Anterior cingulate cortex (tissue), 58 donors: ENCODE measurements at places on chromosomes 1 and 21.

GRCh38 chr1:220698607-220699016 is 8.4 kb downstream of the C1orf115 start:
- DNase-seq = no peak

DNA sequence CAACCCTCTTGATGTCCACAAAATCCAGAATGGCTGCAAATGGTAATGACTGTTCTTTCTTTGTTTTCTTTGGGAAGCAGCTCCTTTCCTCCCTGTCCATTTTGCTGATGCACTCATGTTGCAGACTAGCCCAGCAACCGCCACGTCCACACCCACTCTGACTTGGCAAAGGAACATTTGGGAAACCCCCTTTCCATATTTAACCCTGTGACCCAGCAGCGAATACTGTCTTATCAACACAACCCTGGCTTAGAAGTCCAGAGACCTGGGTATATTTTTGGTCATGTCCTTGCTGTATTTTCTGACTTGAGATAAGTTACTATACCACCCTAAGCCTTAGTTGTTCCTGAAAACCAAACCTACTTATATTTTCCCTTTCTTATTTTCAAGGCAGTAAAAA is 18.1 kb upstream of the SHE start:
- DNase-seq = no peak

DNA sequence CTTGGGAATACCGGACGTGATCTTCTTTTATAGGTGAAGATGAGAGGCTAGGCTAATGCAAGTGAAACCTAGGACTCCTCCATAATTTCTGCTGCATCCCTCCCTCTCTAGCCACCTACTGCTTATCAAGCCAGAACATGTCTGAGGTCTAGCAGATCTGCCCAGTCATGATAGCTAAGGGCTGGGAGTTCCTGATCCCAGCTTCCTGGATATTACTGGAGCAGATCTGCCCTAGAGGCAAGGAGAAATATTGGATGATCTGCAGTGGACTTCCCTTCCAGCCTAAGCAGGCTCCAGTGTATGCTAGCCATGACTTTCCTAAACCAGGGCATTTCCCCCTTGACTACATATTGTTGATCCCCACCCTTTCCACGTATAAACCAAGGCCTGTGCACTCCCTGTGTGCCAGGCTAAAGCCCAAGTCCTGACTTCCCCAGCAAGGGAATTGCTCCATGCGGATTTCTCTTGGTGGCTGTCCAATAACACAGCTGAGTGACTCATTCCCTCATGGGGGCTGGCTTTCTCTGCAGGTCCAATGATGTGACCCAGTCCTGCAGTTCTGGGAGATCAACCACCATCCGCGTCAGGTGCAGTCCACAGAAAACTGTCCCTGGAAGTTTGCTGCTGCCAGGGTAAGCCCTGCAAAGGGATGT is 15.5 kb upstream of the SARS1 start:
- no peak for DNase-seq

- no peak for DNase-seq
Measured at GRCh38 chr1:59089036-59089798, 207.7 kb upstream of the FGGY start.

DNA sequence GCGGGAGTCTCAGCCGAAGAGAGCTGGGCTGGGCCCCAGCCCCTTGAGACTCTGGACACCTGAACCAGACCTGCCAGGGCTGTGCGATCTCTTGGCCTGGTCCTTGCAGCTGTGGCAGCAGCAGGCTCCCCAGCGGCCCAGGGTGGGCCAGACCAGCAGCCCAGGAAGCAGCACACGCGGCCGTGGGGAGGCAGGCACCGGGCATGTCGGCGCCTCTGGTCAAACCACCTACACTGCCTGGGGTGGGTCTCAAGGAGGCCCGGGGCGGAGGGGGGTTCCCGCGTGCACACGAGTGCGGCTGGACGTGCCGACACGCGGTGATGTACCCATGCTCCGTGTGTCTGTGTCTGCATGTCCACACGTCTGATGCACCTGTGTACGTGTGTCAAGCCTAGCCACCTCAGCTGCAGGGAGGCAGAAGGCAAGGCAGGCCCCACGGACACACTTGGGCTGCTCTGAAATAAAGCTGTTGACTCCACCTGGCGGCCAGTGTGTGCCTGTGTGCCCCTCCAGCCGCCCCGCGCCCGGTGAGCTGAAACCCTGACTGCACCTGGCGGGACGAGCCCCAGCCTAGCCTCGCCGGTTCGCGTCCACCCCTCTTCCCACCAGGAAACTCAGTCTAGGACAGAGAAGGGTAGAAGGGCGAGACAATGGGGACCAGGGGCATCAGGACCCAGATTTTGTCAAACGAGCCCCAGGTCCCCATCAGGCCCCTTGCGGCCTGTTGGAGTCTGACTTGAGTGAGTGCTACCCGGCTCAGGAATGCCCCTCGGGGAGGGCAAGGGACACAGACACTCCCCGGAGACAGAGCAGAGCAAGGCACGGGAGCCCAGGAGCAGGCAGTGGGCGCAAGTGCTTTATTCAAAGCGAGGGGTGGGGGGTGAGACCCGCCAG is 11.6 kb downstream of the SCNN1D start:
- no peak for DNase-seq

- no peak for DNase-seq
Measured at GRCh38 chr1:55224729-55225128, 9.6 kb upstream of the USP24 start.

DNA sequence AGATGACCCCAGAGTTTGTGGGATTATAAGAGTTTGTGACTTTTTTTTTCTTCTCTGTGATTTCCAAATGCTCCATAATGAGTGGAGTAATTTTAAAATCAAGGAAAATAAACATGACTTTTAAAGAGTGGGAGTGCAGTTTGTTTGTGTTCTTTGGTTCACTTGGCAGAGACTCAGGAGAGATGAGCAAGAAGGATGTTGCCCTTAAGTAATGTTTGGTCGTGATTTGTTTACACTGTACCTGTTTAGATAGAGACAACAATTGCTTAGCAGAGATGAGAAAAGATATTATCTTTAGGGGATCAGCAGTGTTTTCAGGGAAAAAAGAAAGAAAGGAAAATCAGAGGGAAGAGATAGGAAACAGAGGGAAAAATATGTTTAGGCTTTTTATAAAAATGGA is 170.8 kb downstream of the ADSS2 start:
- no peak for DNase-seq

- no peak for DNase-seq
Measured at GRCh38 chr1:91427741-91428140, 23.1 kb upstream of the HFM1 start.

GRCh38 chr1:158998037-158998780 is 11.5 kb upstream of the IFI16 start:
- DNase-seq = no peak

DNA sequence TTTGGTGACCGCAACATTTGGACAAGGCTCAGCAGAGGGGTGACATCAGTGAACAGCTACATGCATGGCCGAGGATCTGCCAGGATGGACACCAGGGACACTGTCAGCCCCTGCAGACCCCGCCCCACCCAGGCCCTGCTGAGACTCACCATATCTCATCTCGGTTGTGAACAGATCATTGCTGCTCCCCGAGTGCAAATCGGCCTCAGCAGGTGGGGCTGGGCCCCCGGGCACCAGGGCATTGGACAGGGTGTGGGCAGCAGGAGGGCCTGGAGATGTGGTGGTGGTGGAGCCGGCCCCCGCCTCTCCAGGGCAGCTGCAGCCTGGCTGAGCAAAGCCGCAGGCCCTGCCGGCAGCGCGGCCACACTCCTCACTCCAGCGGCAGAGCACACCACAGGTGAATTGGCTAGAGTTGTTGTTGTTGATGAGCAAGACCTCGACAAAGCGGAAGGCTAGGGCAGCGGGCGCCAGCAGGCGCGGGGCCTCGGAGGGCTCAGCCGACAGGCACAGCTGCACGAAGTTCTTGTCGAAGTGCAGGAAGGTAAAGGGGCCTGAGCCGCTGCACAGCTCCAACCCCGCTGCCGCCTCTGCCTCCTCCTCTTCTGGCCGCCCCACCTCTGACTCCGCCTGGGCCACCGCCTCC is 8.2 kb downstream of the ADGRB2 start:
- DNase-seq = no peak

DNA sequence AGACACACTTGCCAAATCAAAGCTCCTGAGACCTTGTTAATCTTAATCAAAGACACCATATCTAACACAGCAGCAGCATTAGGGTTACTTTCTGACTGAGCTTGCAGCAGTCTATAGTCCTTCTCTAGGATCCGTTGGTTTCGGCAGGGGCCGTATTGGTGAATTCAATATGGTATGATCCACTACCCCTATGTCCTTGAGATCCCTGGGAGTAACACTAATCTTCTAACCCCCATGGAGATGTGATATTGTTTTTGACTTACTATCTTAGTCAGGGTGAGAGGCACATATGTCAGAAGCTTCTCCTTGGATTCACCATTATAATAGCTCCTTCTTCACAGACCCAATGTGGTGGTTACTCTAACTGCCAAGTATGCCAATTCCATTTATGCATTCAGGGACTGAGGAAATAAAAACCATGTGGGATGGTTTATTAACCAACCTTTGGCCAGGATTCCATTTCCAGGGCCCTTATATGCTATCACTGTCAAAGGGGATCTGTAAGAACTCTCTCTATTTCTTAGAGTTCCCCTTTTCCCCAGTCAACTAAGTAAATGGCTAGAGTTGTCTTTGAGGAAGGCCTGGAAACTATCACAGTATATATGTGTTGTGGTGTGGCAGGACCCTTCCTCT is 673.6 kb upstream of the USP24 start:
- no peak for DNase-seq
